ENCODE measurements at places on chromosomes 2 and 18. TPM values are rescaled to one million over a fixed set of nuclear protein-coding genes. Genes with fewer than 3 reads are reported as not detected.

DNA sequence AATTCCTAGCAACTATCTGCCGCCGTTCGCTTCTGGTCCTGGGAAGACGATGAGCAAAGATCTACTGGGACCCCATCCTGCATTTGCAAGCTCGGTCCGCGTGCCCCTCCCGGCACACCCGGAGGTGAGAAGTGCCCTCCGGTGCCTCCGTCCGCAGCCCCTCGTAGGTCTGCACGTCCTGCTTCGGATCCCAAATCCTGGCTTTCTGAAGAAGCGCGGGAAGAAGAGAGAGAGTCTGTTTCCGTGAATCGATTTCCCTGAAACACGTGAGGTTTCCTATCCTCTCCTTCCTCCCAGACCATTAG, 5.0 kb upstream of the OSR1 start:
- DNase-seq, result peak; percentile 75

GRCh38 chr18:52953387-52953786, 613.4 kb downstream of the DCC start:
- no peak for DNase-seq

- no peak for DNase-seq
Observed at GRCh38 chr18:35999925-36000324, 27.4 kb downstream of the RMP24 start.

GRCh38 chr2:165560377-165560988, 91.0 kb downstream of the CSRNP3 start:
- no peak for DNase-seq

- DNase-seq, result no peak
Observed at GRCh38 chr18:10546557-10547300, 20.9 kb downstream of the NAPG start.

GRCh38 chr2:237883951-237884446, 24.6 kb downstream of the RAMP1 start:
- DNase-seq, result no peak

GRCh38 chr2:135820003-135820618, 16.9 kb downstream of the LCT start:
- DNase-seq, result no peak

DNA sequence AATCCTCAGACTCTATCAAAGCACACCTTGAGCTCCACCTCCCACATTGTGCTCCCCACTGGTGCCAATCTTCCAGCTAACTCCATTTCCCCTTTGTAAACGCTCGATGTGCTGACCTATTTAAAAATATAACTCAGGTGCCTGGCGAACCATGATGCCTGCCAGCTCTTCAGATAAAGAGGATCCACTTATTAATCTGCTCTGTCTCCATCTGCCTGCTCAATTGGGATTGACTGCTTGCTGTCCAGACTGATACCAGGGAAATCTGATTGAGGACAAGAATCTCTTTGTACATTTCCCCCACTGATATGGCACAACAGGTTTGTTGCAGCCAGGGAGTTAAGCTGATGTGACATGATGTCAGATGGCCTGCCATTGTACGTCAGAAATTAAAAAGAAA, 2036.5 kb upstream of the CELF4 start:
- no peak for DNase-seq

The DPP4 gene
- total RNA-seq, result 4.1 TPM

The FAM237A gene
- not detected for total RNA-seq

The FKBP1B gene
- total RNA-seq, result 5.0 TPM

The MFSD2B gene
- total RNA-seq, result not detected
